ENCODE measurements at places on chromosomes 4 and X. TPM values are rescaled to one million over a fixed set of nuclear protein-coding genes. Genes with fewer than 3 reads are reported as not detected.

The KIAA0232 gene
- 26.8 TPM for total RNA-seq

DNA sequence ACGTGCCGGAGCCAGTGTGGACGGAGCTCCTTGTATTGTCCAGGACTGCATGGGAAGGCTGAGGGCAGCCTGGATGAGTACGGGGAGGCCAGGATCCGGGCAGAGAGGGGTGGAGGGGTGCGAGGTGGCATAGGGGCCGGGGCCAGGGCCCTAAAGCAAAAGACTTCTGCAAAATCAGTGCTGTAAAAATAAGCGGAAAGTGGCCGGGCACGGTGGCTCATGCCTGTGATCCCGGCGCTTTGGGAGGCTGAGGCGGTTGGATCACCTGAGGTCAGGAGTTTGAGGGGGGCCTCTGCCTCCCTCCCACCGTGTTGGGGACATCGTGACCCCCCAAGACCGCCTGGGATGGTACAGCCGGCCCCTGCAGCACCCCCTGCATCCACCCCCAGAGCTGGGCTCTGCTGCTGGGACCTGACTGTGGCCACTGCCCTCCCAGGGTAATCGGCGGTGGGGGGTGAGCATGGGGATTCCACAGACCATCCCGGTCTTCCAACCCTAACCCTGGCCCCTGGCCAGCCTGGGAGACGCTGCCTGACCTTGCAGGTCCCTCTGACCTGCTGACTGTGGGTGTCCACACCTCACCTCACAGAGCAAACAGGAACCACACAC, 23.4 kb upstream of the PLCXD1 start:
- no peak for DNase-seq

DNA sequence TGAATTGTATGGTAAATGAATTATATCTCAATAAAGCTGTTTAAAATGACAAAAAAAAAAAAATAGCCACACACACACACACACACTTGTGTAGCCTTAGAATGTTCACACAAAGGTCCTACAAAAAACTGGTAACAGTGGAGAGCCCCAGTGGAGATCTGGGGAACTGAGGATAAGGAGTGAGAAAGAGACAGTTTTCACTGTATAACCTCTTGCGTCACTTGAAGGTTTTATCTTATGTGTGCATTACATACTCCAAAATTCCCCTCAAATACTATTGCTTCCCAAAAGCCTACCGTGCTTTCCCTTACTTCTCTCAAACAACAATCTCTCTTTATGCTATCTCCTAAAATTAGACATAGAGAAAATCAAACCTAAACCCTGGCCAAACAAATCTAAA, 67.8 kb downstream of the SMC1A start:
- no peak for DNase-seq

The WNK3 gene
- 3.1 TPM for total RNA-seq
